Endodermal cell (in vitro differentiated cells): ENCODE measurements at places on chromosomes 1 and 21.

- DNase-seq = no peak
Measured at GRCh38 chr1:115190540-115191170, 101.4 kb upstream of the TSPAN2 start.

DNA sequence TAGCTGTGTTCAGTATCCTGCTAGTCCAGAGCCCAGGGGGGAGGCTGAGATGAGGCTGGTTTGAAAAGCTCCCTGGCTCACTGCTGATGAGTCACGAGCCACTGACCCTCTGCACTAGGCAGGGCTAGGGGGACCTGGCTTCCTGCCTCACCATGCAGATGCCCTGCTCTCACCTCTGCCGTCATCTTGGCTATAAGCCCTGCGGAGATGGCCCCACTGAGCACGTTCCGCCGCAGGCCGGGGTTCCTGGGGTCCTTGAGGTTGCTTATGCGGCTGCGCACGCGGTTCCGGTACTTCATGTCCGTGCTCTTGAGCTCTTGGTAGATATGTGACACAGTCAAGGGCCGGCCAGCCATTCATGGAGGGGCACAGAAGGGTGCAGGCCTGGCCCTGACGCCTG, 24.1 kb upstream of the ZNF436 start:
- peak; percentile 47 for DNase-seq

- no peak for DNase-seq
Measured at GRCh38 chr1:44860331-44860730, 17.3 kb upstream of the PTCH2 start.

GRCh38 chr1:95057351-95057750, 15.4 kb downstream of the ALG14 start:
- DNase-seq = no peak

DNA sequence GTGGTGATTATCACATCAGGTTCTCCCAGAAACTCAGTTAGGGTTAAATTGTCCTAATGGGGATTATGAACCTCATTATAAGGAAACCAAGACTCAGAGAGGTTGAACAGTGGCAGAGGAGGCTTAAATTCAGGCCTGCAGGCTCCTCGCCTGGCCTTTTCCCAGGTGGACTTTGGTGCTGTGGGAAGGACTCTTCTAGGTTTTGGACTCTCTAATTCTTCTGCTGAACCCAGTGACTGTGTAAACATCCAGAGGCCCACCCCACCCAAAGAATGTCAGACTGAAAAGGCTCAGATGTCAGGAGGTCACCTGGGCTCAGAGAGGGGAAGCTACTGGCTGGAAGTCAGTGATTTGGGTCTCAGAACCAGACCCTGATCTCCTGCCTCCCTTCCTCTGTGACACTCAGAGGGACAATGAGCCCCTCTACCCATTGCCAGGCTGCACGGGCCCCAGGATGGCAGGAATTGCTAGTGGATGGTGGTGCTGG, 2.5 kb downstream of the ZNF362 start:
- no peak for DNase-seq

- DNase-seq = no peak
Measured at GRCh38 chr1:177952249-177952648, 17.6 kb downstream of the SEC16B start.

- DNase-seq = no peak
Measured at GRCh38 chr1:229699613-229700267, 73.7 kb downstream of the URB2 start.

DNA sequence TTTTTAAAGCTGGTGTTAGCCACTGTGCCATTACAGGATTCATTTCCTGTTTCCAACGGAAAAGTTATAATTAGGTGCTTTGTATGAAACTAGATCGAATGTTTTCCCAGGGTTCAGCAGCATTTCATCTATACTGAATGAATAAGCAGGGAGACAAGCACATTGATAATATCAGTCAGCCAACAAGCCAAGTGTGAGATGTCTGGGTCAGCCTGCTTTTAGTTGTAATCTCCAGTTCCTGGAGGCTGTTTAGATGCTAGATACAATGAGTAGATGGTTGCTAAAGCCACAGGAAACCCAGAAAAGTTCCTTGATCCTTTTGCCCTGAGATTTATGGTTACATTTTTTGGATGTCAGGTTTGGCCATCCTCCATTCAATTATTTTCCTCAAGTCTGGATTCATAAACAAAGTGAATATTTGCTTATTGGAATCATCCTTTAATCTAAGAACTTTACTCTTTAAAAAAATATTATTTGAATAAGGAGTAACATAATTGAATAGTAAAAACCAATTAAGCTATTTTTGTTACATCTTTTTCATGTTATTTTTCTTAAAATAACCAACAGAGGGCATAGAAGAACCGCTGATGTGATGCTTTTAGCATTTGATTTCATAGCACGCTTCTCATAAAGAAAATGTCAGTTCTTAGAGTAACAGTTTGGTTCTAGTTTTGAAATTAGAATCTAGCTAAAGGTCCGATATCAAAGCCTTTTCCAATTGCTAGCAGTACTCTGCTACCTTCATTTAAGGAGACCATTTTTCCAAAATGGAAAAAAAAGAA, 76.6 kb downstream of the HSPA13 start:
- DNase-seq = no peak

- DNase-seq = no peak
Measured at GRCh38 chr1:233607252-233608119, 6.4 kb upstream of the KCNK1 start.

- DNase-seq = peak; percentile 73
Measured at GRCh38 chr1:64396817-64397216, 73.1 kb upstream of the CACHD1 start.
